RWPE2 (cell line): ENCODE measurements at places on chromosomes 2 and 18.

DNA sequence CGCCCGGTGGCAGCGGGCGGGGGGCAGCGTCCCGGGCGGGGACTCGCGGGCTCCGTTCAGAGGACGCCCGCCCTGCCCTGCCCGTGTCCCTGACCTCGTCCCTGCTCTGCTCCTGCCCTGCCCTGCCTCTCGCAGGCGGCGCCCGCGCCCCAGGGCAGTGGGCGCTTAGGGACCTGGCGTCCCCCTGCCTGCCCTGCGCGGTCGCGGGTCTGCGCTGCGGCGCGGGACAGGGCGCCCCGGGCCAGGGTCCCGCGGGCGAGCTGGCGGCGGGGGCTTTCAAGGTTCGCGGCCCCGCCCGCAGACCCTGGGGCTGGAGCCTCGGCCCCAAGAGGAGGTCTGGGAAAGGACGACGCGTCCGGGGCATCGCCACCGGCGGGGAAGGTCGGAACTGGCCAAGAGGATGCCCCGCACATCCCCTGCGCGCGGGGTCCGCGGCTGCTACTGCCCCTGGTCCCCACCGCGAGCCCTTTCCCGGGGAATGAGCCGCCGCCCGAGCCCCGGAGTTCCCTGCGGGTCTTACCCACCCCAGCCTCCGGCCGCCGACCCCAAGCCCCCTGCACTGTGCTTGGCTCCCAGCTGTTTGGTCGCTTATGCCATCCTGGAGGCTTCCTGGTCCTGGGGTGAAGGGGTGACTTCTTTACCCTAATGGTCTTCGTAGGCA, 679 bp downstream of the RNF144A start:
- DNase-seq = no peak
- H3K4me1 ChIP-seq = no peaks in the 10 kb centered on the region
- no peaks in the 10 kb centered on the region for H3K36me3 ChIP-seq
- H3K4me3 ChIP-seq = peak overlapping the region; percentile 67

DNA sequence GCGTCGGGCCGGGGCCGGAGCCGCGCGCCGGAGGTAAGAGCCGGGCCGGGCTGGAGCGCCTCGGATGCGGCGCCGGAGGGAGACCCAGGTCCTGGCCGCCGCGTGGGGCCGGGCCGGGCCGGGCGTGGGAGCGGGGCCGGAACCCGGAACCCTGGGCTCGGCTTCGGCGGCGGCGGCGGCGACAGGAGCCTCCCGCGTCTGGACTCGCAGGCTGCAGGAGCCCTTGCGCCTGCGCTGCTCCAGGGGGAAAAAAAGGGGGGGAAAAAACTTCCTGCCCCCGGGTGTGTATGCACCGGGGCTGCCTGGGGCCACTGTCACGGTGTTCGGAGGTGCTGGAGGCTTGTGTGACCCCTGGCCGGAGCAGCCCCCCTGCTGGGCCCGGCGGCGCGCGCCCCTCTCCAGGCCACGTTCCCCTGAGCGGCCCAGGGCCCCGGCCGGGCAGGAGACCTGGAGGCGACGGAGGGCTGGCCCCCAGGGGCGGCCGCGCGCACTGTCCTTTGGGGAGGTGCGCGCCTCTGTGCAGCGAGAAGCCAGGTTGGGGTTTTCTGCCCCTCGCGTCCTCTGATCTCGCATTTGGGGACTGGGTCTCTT, 864 bp downstream of the KLHL29 start:
- peaks cover 5% of the 10 kb centered on the region for H3K4me1 ChIP-seq
- DNase-seq = no peak
- H3K27me3 ChIP-seq = no peaks in the 10 kb centered on the region
- peak overlapping the region; percentile 23 for H3K27ac ChIP-seq

- no peaks in the 10 kb centered on the region for H3K36me3 ChIP-seq
- no peak for DNase-seq
- H3K4me3 ChIP-seq = no peak overlapping the region
- no peaks in the 10 kb centered on the region for H3K4me1 ChIP-seq
- no peaks in the 10 kb centered on the region for H3K27me3 ChIP-seq
Observed at GRCh38 chr2:19868701-19869580, 32.8 kb downstream of the TTC32 start.

DNA sequence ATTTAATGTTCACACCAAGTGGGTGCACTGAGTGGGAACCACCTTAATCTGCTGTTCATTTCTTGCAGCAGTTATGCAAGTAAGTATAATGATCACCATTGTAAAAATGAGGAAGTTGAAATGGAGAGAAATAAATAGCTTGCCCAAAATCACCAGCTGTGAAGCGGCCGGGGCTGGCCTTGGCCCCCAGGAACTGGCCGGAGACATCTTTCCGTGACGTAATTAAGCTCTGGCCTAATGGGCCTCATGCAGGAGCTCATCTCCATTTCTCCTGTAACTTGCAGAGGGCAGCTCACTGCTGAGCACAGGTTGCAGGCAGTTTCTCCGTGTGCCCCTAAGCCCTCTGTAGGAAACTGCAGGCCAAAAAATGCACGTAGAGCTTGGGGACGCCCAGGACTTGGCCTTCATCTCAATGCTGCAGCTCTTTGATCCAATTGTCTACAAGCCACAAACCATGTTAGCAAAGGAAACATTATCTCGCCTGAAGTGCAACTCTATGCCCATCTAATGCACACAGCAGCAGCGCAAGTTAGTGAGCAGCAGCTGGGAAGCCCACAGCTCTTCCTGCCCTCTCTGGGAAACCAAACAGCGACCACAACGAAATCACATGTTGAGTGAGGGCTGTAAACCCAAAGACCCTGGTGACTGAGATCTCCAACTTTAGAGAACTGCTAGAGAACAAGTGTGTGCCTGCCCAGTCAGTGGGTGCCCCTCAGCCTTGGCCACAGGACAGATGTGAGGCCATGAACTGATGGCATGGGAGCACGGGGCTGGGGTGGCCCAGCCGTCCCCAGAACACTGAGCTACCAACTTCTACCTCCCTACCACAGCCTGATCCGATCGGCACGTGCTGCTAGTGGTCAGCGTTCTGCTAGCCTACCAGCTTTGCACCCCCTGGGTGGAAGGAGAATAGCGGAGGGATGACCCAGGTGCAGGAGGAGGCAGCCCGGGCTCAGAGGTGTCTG, 28.8 kb downstream of the APCDD1 start:
- no peaks in the 10 kb centered on the region for H3K36me3 ChIP-seq
- no peak overlapping the region for H3K27ac ChIP-seq
- no peak overlapping the region for H3K4me3 ChIP-seq
- H3K27me3 ChIP-seq = no peaks in the 10 kb centered on the region

GRCh38 chr18:13409026-13409425, 190.5 kb downstream of the LDLRAD4 start:
- DNase-seq = no peak
- H3K27me3 ChIP-seq = no peaks in the 10 kb centered on the region
- H3K27ac ChIP-seq = no peak overlapping the region
- H3K4me1 ChIP-seq = no peaks in the 10 kb centered on the region
- H3K4me3 ChIP-seq = no peak overlapping the region

- H3K36me3 ChIP-seq = no peaks in the 10 kb centered on the region
- DNase-seq = no peak
- H3K4me3 ChIP-seq = no peak overlapping the region
- no peak overlapping the region for H3K27ac ChIP-seq
- no peaks in the 10 kb centered on the region for H3K27me3 ChIP-seq
Observed at GRCh38 chr2:12549641-12550040, 167.1 kb upstream of the TRIB2 start.

DNA sequence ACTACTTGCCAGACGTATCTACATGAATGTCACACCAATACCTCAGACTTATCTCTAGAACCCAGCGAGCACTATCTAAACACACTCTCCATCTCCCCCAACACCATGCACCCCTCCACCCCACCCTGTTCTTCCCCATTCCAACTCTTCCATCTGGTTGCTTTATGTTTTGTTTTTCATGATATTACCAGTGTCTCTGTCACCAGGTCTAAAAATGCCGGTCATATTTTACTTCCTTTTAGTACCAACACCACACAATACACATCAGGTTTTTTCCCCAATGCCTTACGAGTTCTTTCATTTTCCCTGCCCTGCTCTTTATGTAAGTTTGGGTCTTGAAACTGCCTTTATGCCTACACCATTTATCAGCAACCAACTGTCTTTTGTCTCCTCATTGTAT, 10.2 kb upstream of the ITGA4 start:
- H3K27me3 ChIP-seq = no peaks in the 10 kb centered on the region
- DNase-seq = no peak
- no peaks in the 10 kb centered on the region for H3K36me3 ChIP-seq
- H3K4me3 ChIP-seq = no peak overlapping the region

GRCh38 chr2:158907926-158908456, 60.4 kb upstream of the TANC1 start:
- no peak overlapping the region for H3K4me3 ChIP-seq
- H3K36me3 ChIP-seq = no peaks in the 10 kb centered on the region
- no peaks in the 10 kb centered on the region for H3K27me3 ChIP-seq
- no peak overlapping the region for H3K27ac ChIP-seq
- DNase-seq = no peak

- no peaks in the 10 kb centered on the region for H3K36me3 ChIP-seq
- no peak overlapping the region for H3K4me3 ChIP-seq
- H3K4me1 ChIP-seq = peaks cover 7% of the 10 kb centered on the region
- H3K27me3 ChIP-seq = peaks cover 9% of the 10 kb centered on the region
- no peak overlapping the region for H3K27ac ChIP-seq
Observed at GRCh38 chr2:72141881-72142451, 5.7 kb downstream of the CYP26B1 start.

DNA sequence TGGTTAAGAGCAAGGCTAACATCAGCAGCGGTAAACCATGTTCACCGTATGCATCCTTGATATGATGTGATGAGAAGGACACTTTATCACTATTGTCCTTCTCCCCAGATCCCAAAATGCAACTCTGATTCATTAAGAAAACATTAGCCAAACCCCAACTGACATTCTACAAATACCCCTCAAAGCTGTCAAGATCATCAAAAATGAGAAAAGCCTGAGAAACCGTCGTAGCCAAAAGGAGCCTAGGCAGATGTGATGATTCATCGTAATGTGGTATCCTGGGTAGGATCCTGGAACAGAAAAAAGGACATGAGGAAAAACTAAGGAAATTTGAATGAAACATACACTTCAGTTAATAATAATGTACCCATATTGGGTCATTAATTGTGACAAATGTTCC, 67.3 kb upstream of the ST6GAL2 start:
- peaks cover 3% of the 10 kb centered on the region for H3K27me3 ChIP-seq
- DNase-seq = no peak
- H3K36me3 ChIP-seq = no peaks in the 10 kb centered on the region
- H3K4me1 ChIP-seq = no peaks in the 10 kb centered on the region
- H3K4me3 ChIP-seq = no peak overlapping the region
- no peak overlapping the region for H3K27ac ChIP-seq

DNA sequence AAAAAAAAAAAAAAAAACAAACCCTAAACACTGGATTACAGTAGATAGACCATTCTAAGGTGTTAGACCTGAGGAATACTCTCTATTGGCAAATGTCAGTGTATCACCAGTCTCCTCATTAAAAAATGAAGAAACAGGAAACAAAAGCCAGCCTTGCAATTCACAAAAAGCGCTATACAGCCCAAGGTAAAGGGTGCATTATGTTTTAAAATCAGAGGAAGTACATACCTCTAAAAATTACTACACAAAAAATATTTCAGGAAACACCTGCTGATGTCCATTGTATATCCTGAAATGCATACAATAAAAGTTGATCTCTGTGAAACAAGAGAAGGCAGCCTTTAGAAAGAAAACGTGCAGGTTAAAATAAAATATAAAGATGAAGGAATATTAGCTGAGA, 54.9 kb upstream of the TSPYL6 start:
- H3K36me3 ChIP-seq = no peaks in the 10 kb centered on the region
- no peak for DNase-seq

GRCh38 chr18:44683556-44683955, 2.9 kb downstream of the SETBP1 start:
- peaks cover 10% of the 10 kb centered on the region for H3K4me1 ChIP-seq
- H3K27me3 ChIP-seq = no peaks in the 10 kb centered on the region
- DNase-seq = no peak
- H3K36me3 ChIP-seq = no peaks in the 10 kb centered on the region
- H3K27ac ChIP-seq = peak overlapping the region; percentile 88

DNA sequence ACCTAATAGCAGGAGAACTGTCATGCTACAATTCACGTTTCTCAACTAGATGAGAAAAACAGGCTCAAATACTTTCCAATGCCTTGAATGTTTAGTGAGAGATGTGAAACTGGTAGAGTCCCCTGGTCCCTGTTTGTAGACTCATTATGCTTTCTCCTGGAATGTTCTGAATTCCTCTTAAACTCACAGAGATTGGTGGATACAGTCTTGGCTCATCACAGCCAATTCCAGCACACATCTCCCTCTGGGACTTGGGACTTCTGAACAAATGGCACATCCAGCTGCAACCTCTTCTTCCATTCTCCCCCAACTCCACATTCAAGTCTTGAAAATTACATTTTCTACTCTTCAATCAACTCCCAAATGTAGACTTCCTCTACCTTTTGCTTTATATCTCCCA, 58.4 kb upstream of the NT5C1B start:
- no peak overlapping the region for H3K27ac ChIP-seq
- no peak overlapping the region for H3K4me3 ChIP-seq
- DNase-seq = no peak
- no peaks in the 10 kb centered on the region for H3K27me3 ChIP-seq
- no peaks in the 10 kb centered on the region for H3K4me1 ChIP-seq

- H3K27me3 ChIP-seq = no peaks in the 10 kb centered on the region
- no peak overlapping the region for H3K4me3 ChIP-seq
- peaks cover 72% of the 10 kb centered on the region for H3K4me1 ChIP-seq
- DNase-seq = no peak
- no peaks in the 10 kb centered on the region for H3K36me3 ChIP-seq
Observed at GRCh38 chr2:152468899-152469692, 134.1 kb downstream of the FMNL2 start.

DNA sequence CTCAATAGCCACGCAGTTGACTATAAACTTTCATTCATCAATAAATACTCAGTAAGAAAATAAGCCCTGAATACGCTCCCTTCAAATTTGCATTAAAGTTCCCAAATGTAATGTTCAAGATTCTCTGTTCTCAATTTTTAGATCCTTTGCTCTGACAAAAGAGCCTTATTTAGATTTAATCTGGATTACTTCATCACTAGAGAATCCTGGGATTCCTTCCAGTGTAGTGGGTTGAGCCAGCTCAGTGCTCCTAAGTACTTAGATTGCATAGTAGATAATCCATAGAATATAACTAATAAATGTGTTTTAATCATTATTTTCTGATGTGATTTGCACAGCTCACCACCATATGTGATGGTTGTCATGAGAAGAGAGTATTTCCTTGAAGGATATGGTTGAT, 1286.2 kb downstream of the SUCLG1 start:
- H3K36me3 ChIP-seq = no peaks in the 10 kb centered on the region
- no peak for DNase-seq
- no peak overlapping the region for H3K27ac ChIP-seq
- no peaks in the 10 kb centered on the region for H3K27me3 ChIP-seq

- H3K27ac ChIP-seq = no peak overlapping the region
- DNase-seq = no peak
- H3K4me1 ChIP-seq = no peaks in the 10 kb centered on the region
- H3K4me3 ChIP-seq = no peak overlapping the region
- H3K27me3 ChIP-seq = no peaks in the 10 kb centered on the region
Observed at GRCh38 chr2:144504218-144504641, 15.7 kb downstream of the ZEB2 start.
